Stimulated activated CD8-positive, alpha-beta memory T cell treated with anti-CD3 and anti-CD28 coated beads, Interleukin-4, amount 100 ng/mL, for 1 hour (primary cell): ENCODE measurements at places on chromosomes 11 and 22.

DNA sequence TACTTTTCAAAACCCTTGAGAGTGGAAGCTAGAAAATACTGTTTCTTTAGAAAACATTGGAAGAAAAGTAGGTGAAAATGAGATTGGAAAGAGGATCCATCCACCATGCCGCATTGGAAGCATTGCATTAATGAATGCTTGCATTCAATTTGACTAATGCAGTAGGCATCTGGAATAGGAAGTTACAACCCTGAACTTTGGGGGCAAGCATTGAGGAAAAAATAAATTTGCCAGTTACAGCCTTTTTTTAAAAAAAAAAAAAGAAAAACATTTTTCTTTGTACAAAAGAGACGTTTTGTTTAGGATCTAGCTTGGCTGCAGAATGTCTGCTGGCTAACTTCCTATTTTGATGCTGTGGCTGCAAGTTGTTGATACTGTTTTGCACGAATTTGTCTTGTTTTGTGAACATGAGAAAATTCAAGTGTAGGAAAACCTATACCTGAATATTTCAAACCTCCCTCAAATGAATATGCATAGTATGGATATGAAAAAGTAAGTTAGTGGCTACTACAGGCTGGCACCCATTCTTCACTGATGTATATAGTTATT, 28.1 kb downstream of the RTN3 start:
- no peak for DNase-seq

DNA sequence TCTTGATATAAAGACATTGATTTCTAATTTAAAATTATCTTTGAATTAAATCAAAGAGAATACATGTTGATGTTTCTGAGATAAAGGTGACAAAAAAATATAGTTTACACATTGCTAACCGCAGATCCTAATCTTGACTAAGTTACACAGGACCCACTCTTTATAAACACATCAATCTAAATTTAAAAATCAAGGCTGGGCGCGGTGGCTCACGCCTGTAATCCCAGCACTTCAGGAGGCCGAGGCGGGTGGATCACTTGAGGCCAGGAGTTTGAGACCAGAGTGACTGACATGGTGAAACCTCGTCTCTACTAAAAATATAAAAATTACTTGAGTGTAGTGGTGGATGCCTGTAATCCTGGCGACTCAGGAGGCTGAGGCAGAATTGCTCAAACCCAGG, 1.9 kb downstream of the ARFGAP3 start:
- DNase-seq, result no peak

DNA sequence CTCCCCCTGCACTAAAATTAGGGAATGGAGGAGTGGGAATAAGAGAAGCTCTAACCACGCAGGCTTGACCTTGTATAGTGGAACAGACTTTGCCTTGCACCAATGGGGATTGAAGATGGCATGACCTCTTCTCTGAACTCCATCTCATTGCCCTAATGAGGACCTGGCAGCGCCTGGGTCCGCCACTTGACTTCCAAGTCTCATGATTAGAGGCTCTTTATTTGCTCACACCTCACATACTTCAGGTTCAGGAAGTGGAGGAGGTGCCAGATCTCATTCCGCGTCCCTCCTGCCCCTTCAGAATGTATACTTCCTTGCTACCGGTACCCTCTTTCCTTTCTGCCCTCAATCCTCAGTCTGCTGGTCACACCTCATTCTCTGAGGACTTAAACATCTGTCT, 106.0 kb upstream of the CD44 start:
- DNase-seq, result no peak

DNA sequence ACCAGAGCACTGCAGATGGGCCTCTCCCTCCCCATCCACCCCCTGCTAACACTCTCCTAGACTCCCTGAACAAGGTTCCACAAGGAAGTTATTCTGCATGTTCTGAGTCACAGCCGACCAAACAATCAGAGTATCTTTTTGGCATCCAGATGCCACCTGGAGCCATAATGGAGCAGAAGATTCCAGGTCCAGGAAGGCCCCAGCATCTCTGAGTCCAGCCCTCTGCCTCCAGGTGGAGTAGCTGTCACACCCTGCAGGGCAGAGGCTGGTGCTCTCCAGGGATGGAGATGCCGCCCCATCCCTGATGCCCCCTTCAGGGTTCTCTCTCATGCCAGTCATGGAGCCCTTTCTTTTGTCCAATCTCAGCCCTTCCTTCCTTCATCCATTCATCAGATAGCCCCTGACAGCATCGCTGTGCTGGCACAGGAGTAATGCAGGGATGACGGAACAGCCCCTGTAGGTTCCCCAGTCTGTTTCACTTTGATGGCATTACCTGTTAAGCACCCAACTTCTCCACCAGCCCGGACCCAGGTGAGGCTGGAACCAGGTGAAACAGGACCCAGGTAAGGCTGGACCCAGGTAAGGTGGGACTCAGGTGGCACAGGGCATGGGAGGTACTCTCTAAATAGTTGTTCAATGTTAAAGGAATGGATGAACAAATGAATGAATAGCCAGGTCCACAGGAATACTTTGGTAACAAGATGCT, 20.1 kb upstream of the TSKU start:
- DNase-seq, result no peak

GRCh38 chr22:46537946-46538813, 760 bp upstream of the CELSR1 start:
- no peak for DNase-seq

DNA sequence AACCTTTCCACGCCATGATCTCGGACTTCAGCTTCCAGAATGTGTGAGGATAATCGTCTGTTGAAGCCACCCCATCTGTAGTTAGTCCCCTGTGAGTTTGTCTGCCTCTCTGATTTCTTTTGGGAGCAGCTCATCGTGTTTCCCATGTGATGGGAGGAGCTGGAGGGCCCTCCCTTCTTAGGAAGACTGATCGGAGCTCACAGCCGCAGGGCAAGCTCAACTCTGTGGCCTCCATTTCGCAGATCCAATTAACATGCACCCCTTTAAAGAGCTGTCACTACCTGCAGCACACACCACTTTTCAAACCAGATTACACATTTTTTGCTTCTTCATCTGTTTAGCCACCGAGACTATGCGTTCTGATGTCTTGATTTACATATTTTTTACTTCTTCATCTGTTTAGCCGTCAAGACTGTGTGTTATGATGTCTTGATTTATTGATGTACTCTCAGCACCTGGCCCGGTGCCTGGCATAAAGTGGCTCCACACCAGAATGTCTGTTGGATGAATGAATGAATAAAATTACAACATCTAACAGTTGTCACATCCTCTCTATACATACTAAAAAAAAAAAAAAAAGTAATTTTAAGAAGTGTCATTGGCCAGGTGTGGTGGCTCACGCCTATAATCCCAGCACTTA, 14.9 kb upstream of the PPFIA1 start:
- no peak for DNase-seq

DNA sequence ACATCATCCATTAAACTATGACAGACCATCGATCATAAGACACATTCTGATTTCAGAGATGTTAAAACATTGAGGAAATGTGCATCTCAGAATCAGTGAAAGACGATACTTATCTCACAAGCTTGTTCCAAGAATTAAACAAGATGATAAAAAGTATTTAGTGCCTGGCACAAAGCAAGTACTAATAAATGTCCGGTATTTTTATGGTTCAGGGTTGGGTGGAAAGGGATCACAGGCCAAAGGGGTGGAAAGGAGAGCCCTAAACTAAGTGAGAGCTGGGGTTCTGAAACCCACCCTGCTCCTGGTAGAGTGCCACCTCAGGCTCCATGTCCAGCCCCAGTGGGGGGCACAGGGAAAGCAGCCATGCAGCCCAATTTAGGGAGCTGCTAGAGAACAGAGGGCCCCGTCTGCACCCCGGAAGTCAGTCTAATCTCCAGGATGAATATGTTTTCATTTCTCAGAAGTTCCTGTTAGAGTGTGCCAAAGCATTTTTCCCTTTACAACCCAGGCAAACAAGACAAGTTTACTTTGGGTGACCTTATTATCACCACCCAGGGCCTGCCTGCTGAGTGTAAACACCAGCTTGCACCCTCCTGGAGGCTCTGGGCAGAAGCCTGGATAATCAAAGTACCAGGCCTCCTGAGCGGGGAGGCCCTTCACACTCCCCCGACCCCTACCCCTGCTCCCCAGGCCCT, 3.8 kb upstream of the CREB3L1 start:
- DNase-seq, result no peak

DNA sequence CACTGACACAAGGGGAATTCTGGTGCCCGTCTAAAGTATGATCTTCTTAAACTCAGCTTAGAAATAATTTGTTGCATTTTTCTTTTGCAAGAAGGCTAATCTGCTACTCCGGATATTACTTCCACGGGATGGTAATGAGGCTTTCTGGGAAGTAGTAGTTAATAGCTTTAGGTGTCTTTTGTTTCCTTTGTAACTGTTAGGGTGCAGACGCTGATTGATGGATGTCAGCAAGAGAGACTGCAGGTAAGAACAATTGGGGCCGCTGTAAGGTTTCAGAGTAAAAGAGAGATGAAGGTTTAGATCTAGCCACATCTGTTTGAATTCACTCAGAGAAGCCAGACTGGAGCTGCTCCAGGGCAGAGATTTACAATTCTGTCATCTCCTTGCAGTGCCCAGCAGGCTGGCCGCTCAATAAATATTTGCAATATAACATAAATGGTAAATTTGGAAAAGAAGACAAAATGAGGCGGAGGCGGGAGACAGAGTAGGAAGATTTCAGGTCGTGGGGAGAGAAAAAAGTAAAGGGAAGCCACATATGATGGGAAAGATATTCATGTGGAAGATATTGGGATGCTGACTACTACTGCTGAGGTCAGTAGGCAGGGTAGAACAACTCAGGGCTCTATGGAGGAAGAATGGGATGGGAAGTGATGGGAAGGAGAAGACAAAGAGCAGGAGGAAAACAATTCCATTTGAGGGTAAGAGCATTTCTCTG, 320.5 kb downstream of the AASDHPPT start:
- DNase-seq, result no peak

DNA sequence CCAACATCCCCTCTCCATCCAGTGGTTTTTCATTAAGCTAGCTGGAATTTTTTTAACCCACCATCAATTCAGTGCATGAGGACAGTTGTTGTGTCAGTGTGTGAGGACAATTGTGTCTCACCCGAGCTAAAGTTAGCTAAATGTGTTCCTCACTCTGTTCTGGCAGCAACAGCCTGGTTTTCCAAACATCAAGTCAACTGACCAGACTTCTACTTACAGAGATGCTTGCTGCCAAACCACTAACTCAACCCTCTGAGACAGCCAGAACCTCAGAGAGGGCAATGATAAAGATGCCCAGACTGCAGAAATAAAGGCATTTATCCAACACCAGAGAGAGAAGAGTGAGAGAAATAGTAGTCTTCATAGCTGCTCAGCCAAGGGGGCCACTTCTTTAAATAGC, 6.7 kb downstream of the PAMR1 start:
- DNase-seq, result no peak

DNA sequence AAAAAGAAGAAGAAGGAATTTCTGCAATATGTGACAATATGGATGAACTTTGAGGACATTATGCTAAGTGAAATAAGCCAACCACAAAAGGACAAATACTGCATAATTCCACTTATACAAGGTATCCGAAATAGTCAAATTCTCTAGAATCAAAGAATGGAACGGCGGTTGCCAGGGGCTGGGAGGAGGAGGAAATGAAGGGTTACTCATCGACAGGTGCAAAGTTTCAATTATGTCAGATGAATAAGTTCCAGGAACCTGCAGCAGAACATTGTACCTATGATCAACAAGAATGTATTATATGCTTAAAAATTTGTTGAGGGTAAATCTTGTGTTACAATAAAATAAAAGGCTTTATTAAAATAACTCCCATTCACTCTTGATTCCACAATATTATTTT, 49.0 kb downstream of the SC5D start:
- no peak for DNase-seq

- no peak for DNase-seq
Measured at GRCh38 chr11:93648158-93648557, 13.3 kb upstream of the CEP295 start.

DNA sequence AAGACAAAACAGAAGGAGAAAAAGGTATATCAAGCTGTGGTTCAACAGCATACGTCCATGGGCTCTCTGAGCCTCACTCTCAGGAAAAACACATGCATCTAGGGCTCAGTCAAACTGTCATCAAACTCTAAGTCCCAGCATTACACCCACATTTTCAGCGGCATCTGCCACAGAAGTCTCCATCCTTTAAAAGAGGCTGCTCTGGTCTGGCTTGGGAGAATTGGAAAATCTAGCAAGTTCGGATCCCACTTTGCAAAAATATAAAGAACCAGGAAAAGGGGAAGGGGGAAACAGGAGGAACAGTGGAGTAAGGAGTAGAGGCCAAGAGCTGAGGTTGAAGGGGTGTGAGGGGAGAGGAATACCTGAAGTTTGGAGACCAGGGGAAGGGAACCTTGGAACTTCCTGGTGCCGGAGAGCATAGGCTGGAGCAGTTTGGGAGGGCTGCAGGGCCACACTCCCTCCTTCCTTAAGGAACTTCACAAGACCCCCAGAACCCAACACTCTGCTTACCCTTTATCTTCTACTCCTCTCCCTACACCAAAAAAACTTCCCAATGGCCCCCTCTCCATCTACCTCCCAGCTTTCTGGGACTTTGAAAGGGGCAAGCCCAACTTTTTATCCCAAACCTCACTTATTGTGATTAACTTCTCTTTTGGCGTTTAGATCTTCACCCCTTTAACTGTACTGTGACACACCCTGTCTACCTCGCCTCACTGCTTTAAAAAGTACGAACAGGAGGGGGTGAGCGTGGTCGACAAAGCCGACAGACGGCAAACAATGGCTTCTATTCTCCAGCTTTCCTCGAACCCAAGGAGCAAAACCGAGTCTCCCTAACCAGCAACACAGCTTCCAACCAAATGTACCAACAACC, 4.0 kb downstream of the PAX6 start:
- no peak for DNase-seq

DNA sequence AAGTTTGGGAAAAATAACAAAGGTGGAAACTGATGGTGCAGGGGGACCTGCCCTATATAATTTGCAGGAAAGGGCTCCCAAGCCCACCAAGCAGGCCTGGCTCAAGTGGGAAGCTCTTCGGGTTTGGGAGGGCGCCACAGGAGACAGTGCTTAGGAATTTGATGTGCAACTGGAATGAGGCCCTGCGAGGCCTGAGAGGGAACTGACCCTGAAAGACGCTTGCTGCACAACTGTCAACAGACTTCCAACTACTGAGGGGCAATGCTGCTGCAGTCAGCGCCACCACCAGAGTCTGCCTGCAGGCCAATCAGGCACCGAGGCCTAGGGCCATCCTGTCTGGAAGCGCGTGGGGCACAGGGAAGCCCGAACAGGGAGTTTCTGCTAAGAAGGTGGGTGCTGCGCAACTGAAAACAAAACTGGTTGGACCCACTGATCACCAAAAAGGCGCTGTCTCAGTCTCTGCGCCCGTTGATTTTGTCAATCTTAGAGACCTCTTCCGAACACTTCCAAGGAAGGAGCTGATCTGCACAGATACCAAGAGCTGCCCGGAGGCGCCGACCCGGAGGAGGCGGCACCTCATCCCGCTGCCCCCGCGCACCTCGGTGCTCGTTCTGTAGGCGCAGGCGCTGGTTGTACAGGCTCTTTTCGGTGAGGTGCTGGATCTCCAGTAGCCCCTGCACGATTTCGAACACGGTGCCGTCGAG, 667 bp downstream of the DGCR6L start:
- no peak for DNase-seq
